Frontal cortex (tissue), 4 donors: ENCODE measurements at places on chromosomes 11 and 22.

DNA sequence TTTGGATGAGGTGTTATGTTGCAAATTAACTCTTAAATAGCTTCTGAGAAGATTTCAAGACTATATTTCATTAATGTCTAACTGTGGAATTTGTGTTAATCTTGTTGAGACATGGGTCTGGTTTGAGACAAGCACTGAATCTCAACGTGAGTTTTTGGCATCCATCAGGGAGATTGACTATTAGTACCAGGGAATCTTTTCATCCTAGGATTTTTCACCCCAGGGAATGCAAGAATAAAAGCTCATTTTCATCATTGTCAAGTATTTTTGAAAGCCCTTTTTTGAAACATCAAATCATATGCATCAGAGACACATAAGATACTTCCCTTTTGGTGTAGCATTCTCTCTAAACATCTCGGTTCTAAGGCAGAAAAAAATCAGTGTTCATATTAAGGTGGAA, 19.5 kb downstream of the OR5T2 start:
- DNase-seq: no peak

DNA sequence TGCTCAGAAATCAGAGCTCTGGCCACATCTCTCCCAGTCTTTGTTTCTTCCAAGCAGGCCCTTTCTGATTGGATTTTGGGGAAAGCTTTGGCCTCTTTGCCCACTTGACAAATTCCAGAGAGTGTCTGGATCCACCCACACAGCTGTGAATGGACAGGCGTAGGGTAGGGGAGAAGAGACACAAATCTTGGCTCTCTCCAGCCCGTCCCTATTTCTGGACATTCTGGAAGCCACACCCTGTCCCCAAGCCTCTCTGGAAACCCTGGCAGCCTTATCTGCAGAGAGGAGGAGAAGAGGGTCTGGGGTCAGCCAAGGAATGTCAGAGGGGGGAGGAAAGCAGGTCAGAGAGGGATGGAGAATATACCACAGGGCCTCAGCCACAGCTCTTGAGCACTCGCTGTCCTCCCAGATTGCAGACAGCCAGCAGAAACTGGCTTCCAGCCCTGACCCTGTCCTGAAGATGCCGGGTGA, 59.5 kb upstream of the WNT11 start:
- DNase-seq: no peak

DNA sequence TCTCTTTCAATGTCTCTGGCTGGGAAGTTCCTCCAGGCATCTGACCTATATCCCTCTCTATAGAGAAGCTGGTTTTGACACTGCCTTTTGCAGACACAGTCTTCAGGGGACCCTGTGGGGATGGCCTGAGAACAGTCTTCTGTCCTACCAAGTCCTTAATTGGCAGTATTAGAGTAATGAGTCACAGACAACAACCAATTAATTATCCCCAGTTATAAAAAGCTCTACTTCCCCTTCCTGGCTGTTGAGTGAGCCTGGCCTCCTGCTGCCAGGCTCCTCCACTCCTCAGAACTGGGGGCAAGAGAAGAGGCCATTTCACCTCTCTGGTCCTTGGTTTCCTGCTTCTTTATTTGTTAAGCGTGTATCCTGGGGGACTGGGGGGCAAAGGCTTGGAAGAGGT, 41.2 kb upstream of the KLHL35 start:
- DNase-seq: no peak

GRCh38 chr11:111359223-111360149, 19.6 kb downstream of the POU2AF1 start:
- no peak for DNase-seq

DNA sequence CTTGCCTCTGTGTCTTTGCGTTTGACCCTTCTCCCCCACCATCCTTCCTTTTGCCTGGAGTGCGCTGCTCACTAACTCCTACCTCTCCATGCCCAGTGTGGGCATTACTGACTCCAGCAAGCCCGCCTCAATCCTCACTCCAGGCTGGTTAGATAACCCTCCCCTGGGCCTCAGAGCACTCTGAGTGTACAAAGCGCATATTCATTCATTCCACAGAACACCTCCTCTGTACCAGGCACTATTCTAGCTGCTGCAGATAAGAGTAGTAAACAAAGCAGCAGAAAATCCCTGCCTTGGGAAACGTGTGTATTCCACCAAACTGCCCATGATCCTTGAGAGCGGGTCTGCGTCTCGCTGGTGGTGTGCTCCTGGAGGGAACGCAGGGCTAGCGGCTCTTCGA, 3.2 kb downstream of the SLC22A8 start:
- no peak for DNase-seq

DNA sequence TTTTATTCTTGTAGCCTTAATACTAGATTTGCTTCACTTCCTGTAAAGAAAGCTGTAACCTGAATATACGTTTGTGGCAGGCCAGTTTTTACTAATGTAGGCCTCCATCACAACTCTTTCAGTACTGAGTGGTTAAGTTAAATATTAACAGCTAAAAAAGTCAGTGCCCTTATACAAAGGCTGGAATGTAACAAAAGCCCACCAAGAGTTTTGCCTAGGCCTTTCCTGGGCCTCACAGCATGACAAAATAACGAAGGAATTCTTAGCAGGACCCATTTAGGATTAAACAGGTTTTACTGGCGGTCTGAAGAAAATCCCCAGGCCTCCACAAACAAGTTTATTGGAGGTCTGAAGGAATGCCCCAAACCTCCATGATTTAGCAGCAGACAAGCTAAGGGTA, 43.7 kb downstream of the PIWIL3 start:
- DNase-seq: no peak

DNA sequence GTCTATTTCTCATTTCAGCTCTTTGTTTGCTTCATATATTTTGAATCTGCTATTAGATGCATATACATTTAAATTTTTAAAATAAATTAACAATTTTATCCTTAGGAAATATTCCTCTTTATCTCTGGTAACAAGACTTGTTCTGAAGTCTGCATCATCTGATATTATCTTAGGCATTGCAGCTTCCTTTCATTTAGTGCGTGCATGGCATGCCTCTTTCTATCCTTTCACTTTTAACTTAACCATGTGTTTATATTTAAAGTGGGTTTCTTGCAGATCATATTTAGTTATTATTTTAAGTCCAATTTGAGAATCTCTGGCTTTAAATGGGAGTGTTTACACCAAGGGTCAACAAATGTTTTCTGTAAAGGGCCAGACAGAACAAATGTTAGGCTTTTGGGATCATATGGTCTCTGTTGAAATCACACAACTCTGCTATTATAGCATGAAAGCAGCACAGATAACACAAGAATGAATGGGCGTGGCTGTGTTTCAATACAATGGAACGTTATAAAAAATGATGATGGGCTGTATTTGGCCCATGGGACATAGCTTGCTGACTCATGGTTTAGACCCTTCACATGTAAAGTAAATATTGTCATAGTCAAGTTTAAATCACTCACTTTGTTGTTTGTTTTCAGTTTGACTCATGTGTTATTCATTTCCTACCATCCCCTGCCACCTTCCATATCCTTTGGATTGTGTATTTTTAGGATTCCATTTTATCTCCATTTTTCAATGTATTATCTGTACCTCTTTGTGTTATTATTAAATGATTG, 83.9 kb upstream of the SNX19 start:
- no peak for DNase-seq

GRCh38 chr11:46277622-46278386, at the start of gene CREB3L1:
TSS of gene CREB3L1 (plus strand) at chr11:46277662. CDS start at chr11:46278112, 450 bp downstream.
- peak; percentile 62 for DNase-seq
